ENCODE measurements at places on chromosomes 6 and 20. TPM values are rescaled to one million over a fixed set of nuclear protein-coding genes. Genes with fewer than 3 reads are reported as not detected.

DNA sequence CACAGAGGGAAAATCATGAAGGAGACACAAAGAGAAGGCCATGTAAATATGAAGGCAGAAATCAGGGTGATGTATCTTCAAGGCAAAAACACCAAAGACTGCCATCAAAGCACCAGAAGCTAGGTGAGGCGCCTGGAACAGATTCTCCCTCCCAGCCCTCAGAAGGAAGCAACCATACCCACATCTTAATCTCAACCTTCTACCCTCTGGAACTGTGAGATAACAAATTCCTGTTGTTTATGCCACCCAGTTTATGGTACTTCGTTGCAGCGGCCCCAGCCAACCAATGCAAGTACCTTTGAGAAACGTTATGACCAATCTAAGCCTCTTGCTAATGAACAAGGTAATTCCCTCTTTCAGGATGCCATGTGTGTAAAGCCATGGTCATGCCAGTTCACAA, 66.2 kb upstream of the STXBP5 start:
- no peaks in the 10 kb centered on the region for H3K27me3 ChIP-seq
- H3K4me3 ChIP-seq: no peak overlapping the region
- no peak for DNase-seq
- no peaks in the 10 kb centered on the region for H3K36me3 ChIP-seq

SIRPD gene
- total RNA-seq: not detected

GRCh38 chr6:33781131-33781975, 7.6 kb downstream of the LEMD2 start:
- DNase-seq: no peak
- H3K27ac ChIP-seq: no peak overlapping the region
- H3K4me3 ChIP-seq: no peak overlapping the region
- H3K4me1 ChIP-seq: peaks cover 19% of the 10 kb centered on the region
- H3K27me3 ChIP-seq: no peaks in the 10 kb centered on the region

GRCh38 chr6:85360794-85361642, 88.9 kb upstream of the NT5E start:
- H3K4me3 ChIP-seq: no peak overlapping the region
- H3K27me3 ChIP-seq: no peaks in the 10 kb centered on the region
- no peak for DNase-seq
- H3K27ac ChIP-seq: peak overlapping the region; percentile 65

RAET1L gene
- total RNA-seq: not detected

- peaks cover 56% of the 10 kb centered on the region for H3K36me3 ChIP-seq
- H3K27me3 ChIP-seq: no peaks in the 10 kb centered on the region
- H3K4me3 ChIP-seq: no peak overlapping the region
- peaks cover 20% of the 10 kb centered on the region for H3K4me1 ChIP-seq
- no peak for DNase-seq
Measured at GRCh38 chr6:39184906-39185580, 44.2 kb downstream of the KCNK5 start.

DNA sequence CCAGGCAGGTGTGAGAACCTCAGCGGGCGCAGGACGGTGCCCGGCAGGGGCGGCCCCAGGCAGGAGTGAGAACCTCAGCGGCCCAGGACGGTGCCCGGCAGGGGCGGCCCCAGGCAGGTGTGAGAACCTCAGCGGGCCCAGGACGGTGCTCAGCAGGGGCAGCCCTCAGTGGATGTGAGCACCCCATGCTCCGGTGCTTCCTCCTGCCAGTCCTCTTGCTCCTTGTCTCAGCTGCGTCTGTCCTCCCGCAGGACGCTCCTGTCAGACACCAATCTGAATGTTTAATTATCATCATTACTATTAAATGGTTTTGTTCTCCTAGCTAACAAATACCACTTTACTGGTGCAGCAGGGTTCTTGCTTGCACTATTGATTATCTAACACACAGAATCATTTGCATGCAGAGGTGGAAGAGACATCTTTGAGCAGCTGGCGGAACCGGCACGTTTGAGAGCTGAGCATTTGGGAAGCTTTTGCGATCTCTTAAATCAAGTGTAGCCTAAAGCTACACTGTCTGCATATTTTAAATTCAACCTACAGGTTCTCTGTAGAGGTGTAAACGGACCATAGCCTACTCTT, 39.4 kb upstream of the DACT2 start:
- H3K27me3 ChIP-seq: no peaks in the 10 kb centered on the region
- no peaks in the 10 kb centered on the region for H3K36me3 ChIP-seq
- H3K4me1 ChIP-seq: no peaks in the 10 kb centered on the region
- H3K27ac ChIP-seq: no peak overlapping the region
- no peak for DNase-seq

DNA sequence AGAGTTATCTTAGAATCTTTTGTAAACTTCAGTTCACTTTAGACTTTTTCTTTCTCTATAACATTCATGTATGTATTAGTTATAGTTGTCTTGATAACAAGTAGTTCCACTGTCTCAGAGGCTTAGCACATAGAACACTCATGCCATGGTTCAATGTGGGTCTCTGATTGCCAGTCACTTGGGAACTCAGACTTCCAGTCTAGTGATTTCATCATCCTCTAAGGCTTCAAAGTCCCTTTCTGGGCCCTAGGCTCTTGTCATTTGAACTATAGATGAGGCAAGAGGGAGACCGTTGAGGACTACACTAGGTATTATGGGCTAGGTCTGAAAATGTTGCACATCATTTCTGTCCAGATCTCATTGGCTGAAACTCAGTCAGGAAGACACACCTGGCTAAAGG, 8.4 kb upstream of the EEF1E1 start:
- H3K27me3 ChIP-seq: peaks cover 22% of the 10 kb centered on the region
- no peak overlapping the region for H3K27ac ChIP-seq
- peaks cover 2% of the 10 kb centered on the region for H3K4me1 ChIP-seq
- H3K36me3 ChIP-seq: no peaks in the 10 kb centered on the region
- no peak for DNase-seq

- DNase-seq: no peak
- no peaks in the 10 kb centered on the region for H3K4me1 ChIP-seq
- H3K27me3 ChIP-seq: no peaks in the 10 kb centered on the region
- no peak overlapping the region for H3K4me3 ChIP-seq
- no peak overlapping the region for H3K27ac ChIP-seq
- no peaks in the 10 kb centered on the region for H3K36me3 ChIP-seq
Measured at GRCh38 chr6:147717991-147718390, 209.5 kb downstream of the SAMD5 start.

PSMB9 gene
- total RNA-seq: 257 TPM

GRCh38 chr6:96466147-96466863, 55.3 kb upstream of the UFL1 start:
- peaks cover 7% of the 10 kb centered on the region for H3K27me3 ChIP-seq
- no peak for DNase-seq
- H3K36me3 ChIP-seq: no peaks in the 10 kb centered on the region

- H3K27ac ChIP-seq: no peak overlapping the region
- H3K4me1 ChIP-seq: no peaks in the 10 kb centered on the region
- H3K4me3 ChIP-seq: no peak overlapping the region
- DNase-seq: no peak
Measured at GRCh38 chr6:133337308-133337707, 96.2 kb downstream of the EYA4 start.

DNA sequence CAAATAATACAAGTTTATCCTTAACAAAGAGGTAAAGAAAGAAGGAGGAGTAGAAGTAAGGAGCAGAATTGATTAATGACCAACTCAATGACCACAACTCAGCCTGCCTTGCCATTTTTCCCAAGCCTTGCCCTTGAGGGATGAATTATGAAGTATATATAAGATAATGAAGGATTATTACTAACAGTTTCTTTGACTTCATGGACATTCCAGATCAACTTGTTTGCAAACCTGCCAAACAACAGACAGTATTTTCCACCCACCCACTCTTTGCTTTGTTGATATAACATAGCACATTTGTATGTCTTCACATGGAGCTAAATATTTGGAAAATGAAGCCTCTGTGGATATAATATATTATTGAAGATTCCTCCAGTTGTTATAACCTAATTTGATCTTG, 9.9 kb upstream of the C6orf141 start:
- H3K36me3 ChIP-seq: no peaks in the 10 kb centered on the region
- no peaks in the 10 kb centered on the region for H3K4me1 ChIP-seq
- peaks cover 8% of the 10 kb centered on the region for H3K27me3 ChIP-seq
- DNase-seq: no peak

- H3K27me3 ChIP-seq: peaks cover 15% of the 10 kb centered on the region
- H3K27ac ChIP-seq: peak overlapping the region; percentile 99
- peak overlapping the region; percentile 95 for H3K4me3 ChIP-seq
- peaks cover 27% of the 10 kb centered on the region for H3K36me3 ChIP-seq
Measured at GRCh38 chr6:157825243-157825904, 2.3 kb downstream of the SNX9 start.

LPA gene
- total RNA-seq: not detected

- H3K27ac ChIP-seq: no peak overlapping the region
- no peak overlapping the region for H3K4me3 ChIP-seq
- no peaks in the 10 kb centered on the region for H3K36me3 ChIP-seq
- H3K4me1 ChIP-seq: peaks cover 2% of the 10 kb centered on the region
- DNase-seq: peak; percentile 75
- H3K27me3 ChIP-seq: peaks cover 66% of the 10 kb centered on the region
Measured at GRCh38 chr6:32700391-32701040, 34.1 kb upstream of the HLA-DQB1 start.

KCNK15 gene
- total RNA-seq: 0.76 TPM

ADA gene
- 43.7 TPM for total RNA-seq

CHRNA4 gene
- not detected for total RNA-seq

VNN1 gene
- not detected for total RNA-seq

DNA sequence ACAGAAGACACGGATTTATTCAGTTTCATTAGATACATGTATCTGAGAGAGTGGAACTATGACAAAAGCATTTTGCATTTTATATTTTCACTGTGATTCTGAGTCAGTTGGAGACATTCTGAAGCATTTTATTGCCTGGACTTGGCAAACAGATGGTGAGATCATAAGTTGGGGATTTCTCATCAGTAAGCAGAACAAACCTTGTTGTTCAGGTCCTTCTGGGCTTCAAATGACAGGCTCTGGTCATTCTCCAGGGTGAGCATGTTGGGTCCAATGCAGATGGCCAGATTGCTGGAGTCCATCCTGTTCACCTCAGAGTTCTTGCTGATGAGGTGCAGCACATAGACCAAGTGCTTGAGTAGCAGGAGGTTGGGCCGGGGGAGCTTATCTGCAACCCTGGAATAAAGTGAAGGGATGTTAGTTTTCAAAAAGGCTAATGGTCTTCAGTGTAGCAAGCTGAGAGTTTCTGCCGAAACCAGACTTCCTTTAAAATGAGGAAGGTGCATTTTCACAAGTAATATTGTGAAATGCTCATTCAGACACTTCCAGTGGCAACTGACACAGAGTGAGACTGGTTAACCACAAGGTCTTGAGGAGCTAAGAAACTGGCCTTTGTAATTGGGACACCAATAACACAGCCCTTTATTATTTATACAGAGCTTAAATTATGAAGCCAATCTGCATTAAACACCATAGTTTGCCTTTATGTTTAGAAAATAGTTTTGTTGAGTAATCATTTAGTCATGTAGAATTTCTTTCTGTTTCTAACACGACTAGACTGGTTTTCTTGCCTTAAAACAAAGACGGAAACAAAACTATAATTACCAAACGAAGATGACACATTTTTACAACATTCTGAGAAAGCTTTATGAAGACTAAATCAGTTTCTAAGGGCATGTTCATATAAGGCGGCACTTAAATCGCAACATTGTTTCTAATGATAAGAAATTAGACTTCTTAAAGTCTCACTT, 5.6 kb downstream of the TAGAP start:
- peak; percentile 77 for DNase-seq
- no peaks in the 10 kb centered on the region for H3K27me3 ChIP-seq
- peak overlapping the region; percentile 94 for H3K4me3 ChIP-seq
- peak overlapping the region; percentile 99 for H3K27ac ChIP-seq

GRCh38 chr6:5517796-5518195, 256.5 kb downstream of the FARS2 start:
- peak; percentile 74 for DNase-seq
- H3K36me3 ChIP-seq: no peaks in the 10 kb centered on the region
- peak overlapping the region; percentile 17 for H3K4me3 ChIP-seq
- peaks cover 31% of the 10 kb centered on the region for H3K4me1 ChIP-seq
- peak overlapping the region; percentile 85 for H3K27ac ChIP-seq

DNA sequence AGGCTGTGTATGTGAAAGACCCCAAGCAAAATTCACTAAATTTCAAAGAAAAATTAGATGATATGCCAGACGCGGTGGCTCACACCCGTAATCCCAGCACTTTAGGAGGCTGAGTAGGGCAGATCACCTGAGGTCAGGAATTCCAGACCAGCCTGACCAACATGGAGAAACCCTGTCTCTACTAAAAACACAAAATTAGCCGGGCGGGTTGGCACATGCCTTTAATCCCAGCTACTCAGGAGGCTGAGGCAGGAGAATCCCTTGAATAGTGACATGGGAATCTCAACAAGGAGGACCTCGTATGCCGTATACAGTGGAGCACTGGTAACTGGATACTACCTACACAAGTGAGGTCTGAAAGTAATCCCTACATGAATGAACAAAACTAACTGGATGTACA, 92.7 kb upstream of the JARID2 start:
- no peak overlapping the region for H3K4me3 ChIP-seq
- H3K27ac ChIP-seq: no peak overlapping the region
- DNase-seq: no peak
- no peaks in the 10 kb centered on the region for H3K36me3 ChIP-seq
- no peaks in the 10 kb centered on the region for H3K27me3 ChIP-seq

UNC5CL gene
- total RNA-seq: 1.2 TPM

EDN3 gene
- not detected for total RNA-seq

GRCh38 chr20:60262967-60263603, 304.9 kb downstream of the CDH26 start:
- no peaks in the 10 kb centered on the region for H3K36me3 ChIP-seq
- no peak overlapping the region for H3K4me3 ChIP-seq
- peak; percentile 86 for DNase-seq
- no peaks in the 10 kb centered on the region for H3K27me3 ChIP-seq
- no peak overlapping the region for H3K27ac ChIP-seq
- peaks cover 3% of the 10 kb centered on the region for H3K4me1 ChIP-seq

HLA-F gene
- total RNA-seq: 270 TPM

PCSK2 gene
- not detected for total RNA-seq

TRIM38 gene
- total RNA-seq: 24.5 TPM

DNA sequence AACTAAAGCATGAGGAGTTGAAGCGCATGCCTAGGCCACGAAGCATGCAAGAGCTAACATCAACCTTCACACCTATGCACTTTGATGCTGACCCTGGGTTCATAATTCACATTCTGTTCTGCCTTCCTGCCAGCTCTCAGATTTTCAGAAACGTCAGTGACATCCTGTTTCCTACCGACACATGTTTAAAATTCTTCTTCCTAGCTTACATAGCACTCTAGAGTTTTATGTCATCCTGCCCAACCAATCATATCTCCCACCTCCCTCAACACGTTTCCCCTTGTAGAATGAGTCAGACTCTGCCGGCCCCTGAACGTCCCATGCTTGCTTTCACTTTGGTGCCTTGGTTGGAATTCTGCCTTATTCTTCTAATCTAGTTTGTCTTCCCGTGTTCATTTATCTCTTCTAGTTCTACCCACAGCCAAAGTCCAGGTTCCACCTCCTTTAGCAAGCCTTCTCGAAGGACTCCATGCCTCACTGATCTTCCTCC, 97.2 kb upstream of the MAP7 start:
- no peaks in the 10 kb centered on the region for H3K27me3 ChIP-seq
- H3K4me1 ChIP-seq: peaks cover 4% of the 10 kb centered on the region
- no peak overlapping the region for H3K4me3 ChIP-seq
- DNase-seq: peak; percentile 84
- no peak overlapping the region for H3K27ac ChIP-seq
- peaks cover 3% of the 10 kb centered on the region for H3K36me3 ChIP-seq

DYNLT2 gene
- 2.1 TPM for total RNA-seq

STMN3 gene
- 9.7 TPM for total RNA-seq

All from activated CD4-positive, alpha-beta T cell treated with anti-CD3 and anti-CD28 coated beads, Interleukin-2, amount 10 ng/mL, durations not matched to agents 24 days and 14 days (primary cell).